ENCODE measurements at places on chromosomes 5 and 9.

GRCh38 chr9:128863647-128864046 is 18.1 kb downstream of the KYAT1 start:
- peak; percentile 81 for DNase-seq

GRCh38 chr9:94980947-94981722 is 254.6 kb downstream of the AOPEP start:
- no peak for DNase-seq

GRCh38 chr5:16057277-16057676 is 122.3 kb downstream of the MARCHF11 start:
- no peak for DNase-seq

GRCh38 chr9:128587453-128587852 is 35.1 kb downstream of the SPTAN1 start:
- no peak for DNase-seq

- no peak for DNase-seq
Measured at GRCh38 chr5:22970491-22970890, 117.3 kb upstream of the CDH12 start.

GRCh38 chr5:101260857-101261256 is 357.8 kb upstream of the ST8SIA4 start:
- DNase-seq: no peak

GRCh38 chr9:137295238-137295811 is 6.7 kb downstream of the NRARP start:
- DNase-seq: no peak

GRCh38 chr5:120419127-120419526 is 45.0 kb upstream of the PRR16 start:
- no peak for DNase-seq

DNA sequence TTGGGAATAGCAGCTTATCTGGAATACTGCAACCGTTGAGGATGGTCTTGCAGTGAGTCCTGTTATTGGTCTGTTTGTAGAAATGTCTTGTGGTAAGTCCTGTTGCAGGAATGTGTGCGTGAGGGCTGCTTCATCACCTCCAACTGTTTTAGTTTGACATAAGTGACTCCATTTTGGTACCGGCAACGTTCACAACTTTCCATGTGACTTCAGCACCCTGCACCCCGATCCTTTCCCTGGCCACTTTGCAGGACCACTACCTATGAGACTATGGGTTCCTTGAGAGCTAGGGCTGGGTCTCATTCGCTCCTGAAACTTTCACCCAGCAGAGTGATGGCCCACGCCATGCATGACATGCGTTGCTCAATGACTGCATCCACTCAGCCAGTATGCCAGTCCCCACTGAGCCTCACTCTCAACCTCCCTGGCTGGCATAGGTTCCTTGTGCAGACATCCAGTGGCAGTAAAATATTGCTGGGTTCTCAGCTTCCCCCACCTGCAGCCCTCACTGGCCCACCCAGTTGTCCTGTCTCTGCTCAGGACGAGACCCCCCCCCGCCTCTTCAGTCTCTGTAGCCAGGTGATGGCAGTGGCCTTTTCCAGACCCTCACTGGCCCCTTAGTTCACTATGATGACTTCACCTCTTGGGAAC is 8.0 kb downstream of the SURF6 start:
- no peak for DNase-seq

DNA sequence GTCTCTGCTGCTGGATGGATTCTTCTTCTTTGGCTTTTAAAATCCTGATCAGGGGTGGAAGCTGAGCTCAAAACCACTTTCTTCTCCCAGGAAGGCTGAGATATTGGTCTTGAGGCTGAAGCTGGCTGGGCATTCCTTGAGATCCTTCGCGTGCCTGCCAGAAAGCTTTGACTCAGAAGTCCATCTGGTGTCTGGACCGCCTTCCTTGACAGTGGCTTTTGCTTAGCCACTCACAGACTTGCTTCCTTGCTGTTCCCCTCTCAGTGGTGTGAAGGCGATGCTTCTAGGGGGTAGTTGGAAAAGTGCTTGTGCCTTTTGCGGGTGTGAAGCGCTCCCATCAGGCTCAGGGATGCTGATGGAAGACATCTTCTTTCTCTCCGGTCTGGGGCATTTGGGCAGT is 45.9 kb downstream of the RGS3 start:
- DNase-seq: no peak

GRCh38 chr5:96822686-96823459 is 15.1 kb upstream of the ERAP1 start:
- DNase-seq: no peak

DNA sequence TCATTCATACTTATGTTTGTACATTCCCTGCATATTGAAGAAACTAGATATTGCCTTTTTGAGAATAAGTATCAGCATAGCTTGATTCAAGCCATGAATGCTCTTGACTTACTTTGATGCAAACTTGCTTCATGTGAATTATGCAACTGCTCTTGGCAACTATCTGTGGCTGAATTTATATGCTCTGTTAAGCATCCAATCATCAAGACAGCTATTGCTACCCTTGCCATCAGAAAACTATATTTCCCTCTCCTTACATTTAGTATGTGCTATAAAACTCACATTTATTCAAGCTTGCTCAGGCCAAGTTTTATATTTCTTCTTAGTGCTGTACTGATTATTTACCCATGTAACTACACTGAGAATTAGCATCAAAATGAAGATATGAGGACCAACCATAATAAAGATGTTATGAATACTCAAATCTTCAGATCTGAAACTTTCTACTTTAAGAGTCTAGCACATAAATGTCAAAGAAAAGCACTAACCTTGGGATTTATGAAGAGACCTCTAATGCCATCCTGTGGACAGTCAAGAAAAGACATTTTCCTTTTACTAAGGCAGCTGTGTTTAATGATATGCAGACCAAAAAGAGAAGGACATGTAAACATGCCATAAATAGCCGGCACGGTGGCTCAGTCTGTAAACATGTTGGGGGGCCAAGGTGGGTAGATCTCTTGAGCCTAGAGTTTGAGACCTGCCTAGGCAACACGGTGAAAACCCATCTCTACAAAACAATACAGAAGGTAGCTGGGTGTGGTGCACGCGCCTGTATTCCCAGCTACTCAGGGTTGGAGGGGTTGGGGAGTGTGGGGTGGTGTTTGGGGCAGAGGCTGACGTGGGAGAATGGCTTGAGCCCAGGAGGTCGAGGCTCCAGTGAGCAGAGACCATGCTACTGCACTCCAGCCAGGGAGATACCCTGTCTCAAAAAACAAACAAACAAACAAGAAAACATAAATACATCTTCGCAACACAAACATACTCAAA is 267.0 kb upstream of the TYRP1 start:
- no peak for DNase-seq

DNA sequence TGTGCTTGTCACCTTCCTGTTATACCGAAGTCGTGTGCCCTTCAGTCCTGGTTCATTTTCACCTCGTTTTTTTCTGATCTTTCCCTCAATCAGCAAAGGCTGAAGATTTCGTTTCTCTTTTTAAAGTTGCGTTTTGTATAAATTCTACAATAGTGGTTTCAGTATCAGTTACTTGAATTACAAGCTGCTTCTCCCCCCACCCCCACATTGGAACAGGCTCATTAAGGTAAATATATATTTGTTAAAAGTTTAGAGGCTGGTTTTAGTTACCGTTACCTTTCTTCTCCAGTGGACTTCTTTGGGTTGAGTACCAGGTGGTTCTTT is 881 bp downstream of the SUB1 start:
- no peak for DNase-seq

DNA sequence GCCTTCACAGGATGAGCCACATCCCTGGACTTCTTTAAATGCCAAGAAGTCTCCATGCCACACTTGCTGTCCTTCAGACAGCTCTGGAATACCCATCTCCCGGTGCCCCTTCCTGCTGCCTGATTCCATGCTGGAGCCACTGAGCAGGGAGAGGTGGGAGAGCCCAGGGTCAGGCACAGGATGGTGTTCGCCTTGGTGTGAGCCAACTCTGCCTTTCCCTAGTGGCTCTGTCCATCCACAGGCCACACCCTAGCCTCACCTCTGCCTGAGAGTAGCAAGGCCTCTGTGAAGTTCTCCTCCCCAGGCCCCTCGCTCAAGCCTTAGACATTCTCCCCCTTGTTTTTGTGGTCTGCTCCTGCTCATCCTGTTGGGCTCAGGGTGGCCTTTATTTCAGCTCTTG is 54.2 kb upstream of the ANGPTL2 start:
- DNase-seq: no peak

DNA sequence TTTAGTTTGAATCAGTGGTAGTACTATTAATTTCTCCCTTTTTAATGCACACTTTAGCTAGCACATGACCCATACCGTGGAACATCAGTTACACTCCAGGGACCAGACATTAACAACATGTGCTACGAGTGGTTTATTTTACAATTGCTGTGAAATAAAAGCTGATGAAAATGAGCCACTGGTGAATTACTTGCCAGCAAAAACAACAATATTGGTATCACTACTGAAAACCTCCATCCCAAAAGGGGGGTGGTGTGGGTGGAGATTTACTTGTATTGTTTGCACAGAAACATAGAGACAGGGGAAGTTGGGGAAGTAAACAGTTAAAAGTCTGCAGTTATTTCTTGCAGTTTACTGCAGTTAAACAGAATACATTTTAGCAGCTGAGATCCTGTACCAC is 369.6 kb upstream of the GRAMD2B start:
- DNase-seq: no peak

DNA sequence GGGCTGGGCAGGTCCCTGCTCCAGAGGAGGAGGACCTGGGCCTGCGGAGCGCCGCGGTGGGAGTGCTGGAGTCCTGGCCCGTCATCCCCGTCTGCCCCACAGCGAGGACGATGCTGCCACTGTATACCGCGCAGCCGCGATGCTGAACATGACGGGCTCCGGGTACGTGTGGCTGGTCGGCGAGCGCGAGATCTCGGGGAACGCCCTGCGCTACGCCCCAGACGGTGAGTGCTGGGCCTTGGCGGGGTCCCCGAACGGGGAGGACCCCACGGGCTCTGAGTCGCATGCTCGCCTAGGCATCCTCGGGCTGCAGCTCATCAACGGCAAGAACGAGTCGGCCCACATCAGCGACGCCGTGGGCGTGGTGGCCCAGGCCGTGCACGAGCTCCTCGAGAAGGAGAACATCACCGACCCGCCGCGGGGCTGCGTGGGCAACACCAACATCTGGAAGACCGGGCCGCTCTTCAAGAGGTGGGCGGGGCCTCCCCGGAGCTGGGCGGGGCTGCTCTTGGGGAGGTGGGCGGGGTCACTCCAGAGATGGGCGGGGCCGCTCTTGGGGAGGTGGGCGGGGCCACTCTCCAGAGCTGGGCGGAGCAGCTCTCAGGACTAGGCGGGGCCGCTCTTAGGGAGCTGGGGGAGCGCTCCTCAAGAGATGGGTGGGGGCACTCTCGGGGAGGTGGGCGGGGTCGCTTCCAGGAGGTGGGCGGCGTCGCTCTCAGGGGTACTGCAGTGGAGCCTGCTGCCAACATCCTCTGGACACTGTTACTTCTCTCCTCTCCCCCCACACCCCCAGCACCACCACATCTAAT is 13.1 kb downstream of the LRRC26 start:
- DNase-seq: peak; percentile 26

- no peak for DNase-seq
Measured at GRCh38 chr9:109789971-109790370, 10.0 kb downstream of the PALM2AKAP2 start.

- DNase-seq: no peak
Measured at GRCh38 chr5:73391441-73391881, 57.1 kb downstream of the FOXD1 start.

- no peak for DNase-seq
Measured at GRCh38 chr5:62909326-62909725, 330.7 kb downstream of the LRRC70 start.

DNA sequence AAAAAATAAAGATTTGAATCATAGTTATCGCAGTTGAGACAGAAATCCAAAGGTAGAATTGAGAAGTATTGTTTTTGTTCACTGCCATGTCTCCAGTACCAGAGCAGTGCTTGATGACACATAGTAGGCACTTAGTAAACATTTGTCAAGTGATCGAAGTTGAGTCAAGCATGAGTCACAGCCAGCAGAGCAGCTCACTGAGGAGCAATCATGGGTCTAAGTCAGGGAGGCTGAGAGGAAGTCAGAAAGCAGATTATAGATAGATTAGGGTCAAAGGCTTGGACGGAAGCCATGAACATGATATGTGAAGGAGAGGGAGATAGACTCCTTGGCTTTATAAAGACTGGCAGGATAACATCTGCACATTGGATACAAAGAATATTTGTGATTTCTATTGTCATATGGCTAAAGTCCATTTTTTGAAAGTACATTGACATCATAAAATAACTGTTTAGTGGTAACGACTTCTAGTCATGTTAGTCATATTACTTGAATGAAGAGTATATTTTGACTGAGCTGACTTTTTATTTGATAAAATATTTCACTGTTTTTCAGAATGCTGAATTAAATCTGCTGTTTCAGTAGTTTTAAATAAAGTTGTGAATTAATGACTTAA is 168.5 kb downstream of the RAB3C start:
- DNase-seq: no peak

DNA sequence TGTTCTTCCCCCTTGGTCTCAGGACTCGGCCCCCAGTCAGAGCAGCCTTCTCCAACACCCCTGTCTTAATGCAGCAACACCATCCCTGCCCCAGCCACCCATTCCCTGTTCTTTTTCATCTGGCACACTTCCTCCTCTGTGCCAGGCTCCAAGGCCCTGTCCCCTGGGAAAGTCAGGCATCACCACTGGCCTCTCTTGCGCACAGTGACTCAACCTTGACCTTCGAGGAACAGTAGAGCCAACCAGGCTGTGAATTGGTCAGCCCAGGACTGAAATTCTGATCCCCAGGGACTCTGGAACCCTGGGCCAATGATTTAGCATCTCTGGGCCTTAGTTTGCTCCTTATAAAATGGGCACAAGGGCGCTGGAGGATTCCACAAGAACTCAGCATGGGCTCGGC is 10.5 kb upstream of the RALGDS start:
- DNase-seq: no peak

GRCh38 chr5:58224661-58225060 is 235.2 kb downstream of the PLK2 start:
- DNase-seq: no peak

GRCh38 chr5:110665184-110665726 is 61.2 kb downstream of the TMEM232 start:
- no peak for DNase-seq

GRCh38 chr9:112384690-112385089 is 4.8 kb downstream of the HSDL2 start:
- no peak for DNase-seq

DNA sequence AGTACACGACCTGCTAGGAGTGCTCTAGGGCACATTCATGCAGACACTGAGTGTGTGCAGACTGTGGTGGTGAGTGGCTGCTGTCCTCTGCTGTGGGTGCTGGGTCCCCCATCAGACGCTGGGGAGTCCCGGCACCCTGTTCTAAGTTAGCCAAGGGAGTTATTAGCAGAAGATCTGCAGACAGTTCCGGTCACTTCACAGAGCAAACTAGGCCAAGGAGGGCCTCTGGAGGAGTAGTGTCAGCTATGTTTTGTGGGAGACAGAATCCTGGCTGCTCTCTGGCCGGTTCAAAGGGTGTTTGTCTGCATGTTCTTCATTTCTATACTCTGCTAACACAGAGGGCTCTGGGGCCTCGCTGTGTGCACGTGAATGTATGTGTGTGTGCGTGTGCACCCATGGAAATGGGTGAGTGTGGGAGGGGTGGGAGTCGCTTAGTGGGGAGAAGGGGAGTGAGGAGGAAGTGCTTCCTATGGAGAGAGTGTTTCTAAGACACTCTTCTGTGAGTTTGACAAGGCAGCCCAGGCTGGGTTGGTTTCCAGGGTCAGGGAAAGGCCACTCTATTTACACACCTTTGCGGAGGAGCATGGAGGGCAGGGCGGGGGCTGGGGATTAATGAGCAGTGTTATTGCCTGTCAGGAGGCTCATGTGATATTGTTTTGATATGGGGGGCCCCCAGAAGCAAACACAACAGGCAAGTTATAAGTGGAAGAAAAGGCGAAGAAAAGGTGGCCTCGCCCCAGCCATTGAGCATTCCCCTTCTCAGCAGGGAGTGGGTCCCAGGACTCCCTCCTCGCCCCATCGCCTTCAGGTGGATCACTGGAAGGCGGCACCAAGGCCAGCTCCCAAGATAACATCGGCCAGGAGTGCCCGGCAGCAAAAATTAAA is 68.9 kb downstream of the MACROH2A1 start:
- DNase-seq: no peak
